ENCODE measurements at places on chromosomes 2 and 18. TPM values are rescaled to one million over a fixed set of nuclear protein-coding genes. Genes with fewer than 3 reads are reported as not detected.

REG1A gene
- not detected for total RNA-seq

VAMP5 gene
- 296 TPM for total RNA-seq

DQX1 gene
- 3.5 TPM for total RNA-seq

AMER3 gene
- total RNA-seq: 0.18 TPM

COLEC12 gene
- total RNA-seq: 157 TPM

- DNase-seq: no peak
Measured at GRCh38 chr2:64837925-64838641, 151.1 kb upstream of the SLC1A4 start.

DNA sequence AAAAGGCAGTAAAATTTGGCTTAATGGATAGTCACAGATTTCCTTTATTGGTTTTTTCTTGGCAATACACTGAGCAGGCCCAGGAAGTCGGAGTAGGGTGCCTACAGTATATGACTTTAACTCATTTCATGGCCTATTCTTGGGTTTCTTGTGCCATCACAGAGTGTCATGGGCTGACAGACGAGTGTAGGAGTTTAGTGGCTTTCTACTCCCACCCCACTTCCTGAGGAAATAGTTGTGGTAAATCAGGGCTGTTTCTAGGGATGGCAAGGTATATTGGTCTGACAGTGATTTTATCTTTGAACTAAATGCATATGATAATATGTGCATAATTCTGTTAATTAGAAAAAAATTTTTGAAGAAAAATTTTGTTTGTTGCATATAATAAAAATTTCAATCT is 100.1 kb downstream of the PLCL1 start:
- DNase-seq: no peak

GRCh38 chr2:228507870-228508269 is 326.4 kb upstream of the SPHKAP start:
- DNase-seq: no peak

GRCh38 chr2:32246911-32247310 is 17.8 kb downstream of the NLRC4 start:
- DNase-seq: no peak

GRCh38 chr2:176380341-176380740 is 111.1 kb downstream of the MTX2 start:
- no peak for DNase-seq

DNA sequence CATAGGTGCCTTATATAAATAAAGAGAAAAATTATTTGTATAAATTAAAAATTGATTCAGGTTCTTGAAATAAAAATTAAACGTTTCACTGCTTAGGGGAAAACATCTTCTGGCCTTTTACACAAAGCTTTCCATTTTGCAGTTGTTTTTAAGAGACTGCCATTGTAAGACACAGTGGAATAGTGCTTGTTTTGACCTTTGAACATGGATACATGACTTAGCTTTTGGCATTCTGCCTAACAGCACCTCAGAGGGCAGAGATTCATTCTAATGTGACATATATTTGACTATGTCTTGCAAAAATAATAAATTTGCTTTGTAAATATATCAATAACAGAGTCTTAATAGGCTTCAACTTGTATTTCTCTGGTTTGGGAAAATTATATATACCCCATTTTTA is 142.1 kb downstream of the SLC4A10 start:
- DNase-seq: no peak

- DNase-seq: no peak
Measured at GRCh38 chr18:34738175-34738894, 28.2 kb downstream of the DTNA start.

All from endothelial cell (in vitro differentiated cells).